Renal cortical epithelial cell (primary cell): ENCODE measurements at places on chromosomes 5 and 9. TPM values are rescaled to one million over a fixed set of nuclear protein-coding genes. Genes with fewer than 3 reads are reported as not detected.
A peak's percentile ranks its signal among the peaks of the same experiment; 100 is the strongest.

The MAMDC4 gene
- 0.87 and 6.8 TPM in 2 replicates for total RNA-seq

The SLC4A9 gene
- total RNA-seq, result not detected in 2 replicates

The HTR1A gene
- total RNA-seq, result 0.35 TPM in 1 of 2 replicates, not detected in the other

DNA sequence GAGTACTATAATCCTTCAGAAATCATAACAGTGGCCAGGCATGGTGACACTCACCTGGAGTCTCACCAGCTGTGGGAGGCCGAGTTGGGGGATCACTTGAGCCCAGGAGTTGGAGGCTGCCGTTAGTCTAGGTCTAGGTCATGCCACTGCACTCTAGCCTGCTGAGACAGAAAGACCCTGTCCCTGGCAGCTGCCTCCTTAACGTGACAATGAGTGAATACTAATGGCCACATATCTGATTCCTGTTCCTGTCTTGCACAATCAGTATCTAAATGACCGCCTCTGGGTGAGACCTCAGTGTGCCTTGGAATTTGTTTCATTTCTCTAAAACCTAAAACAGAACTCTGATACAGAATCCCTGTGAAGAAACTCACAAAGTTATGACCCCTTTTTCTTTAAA, 131.0 kb upstream of the DAB2 start:
- peak; percentile 31 for DNase-seq

The CTXN3 gene
- total RNA-seq, result not detected in 2 replicates

The JAKMIP2 gene
- not detected in 2 replicates for total RNA-seq

- DNase-seq, result no peak
Measured at GRCh38 chr9:133169102-133169501, 5.4 kb upstream of the GBGT1 start.

The TBC1D9B gene
- 41.8 and 81.0 TPM in 2 replicates for total RNA-seq

The CNTLN gene
- total RNA-seq, result 6.1 and 9.5 TPM in 2 replicates

DNA sequence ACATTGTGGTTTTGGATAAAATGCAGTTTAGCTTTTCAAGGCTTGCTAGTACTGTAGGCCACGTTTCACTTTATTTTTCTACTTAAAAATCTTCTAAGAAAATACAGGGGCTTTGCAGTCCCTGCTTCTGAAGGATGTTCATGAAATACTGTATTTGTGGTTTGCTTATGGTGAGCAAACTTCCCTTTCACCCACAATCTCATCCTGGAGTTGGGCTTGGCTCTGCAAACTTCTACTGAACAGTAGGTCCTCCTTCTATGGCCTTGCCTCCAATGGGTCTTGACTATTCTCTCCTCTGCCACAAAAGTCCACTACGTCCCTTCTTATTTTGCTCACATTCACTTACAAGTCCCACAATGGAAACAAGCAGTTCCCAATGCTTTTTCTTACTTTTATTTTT, 502.7 kb upstream of the KLF4 start:
- no peak for DNase-seq

The PCDHGA3 gene
- 0.17 and 1.0 TPM in 2 replicates for total RNA-seq

- no peak for DNase-seq
Measured at GRCh38 chr5:59351076-59351794, 542.3 kb downstream of the PDE4D start.

DNA sequence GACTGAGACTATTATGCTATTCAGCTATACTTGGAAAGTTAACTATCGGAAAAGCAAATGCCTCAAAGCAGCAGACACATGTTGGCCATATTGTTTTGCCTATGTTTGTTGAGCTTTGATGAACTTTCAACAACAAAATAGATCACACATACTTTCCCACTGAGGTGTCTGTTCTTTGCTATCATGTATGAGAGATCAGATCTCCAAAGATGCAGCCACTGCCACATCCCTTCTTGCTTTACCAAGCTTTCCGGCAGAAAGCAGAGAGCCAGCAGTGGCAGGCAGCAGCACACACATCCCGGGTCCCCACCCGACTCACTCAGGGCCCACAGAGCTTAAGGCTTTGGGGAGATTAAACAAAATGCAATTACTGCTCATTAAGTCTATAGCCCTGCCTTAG, 18.8 kb downstream of the ZBTB5 start:
- no peak for DNase-seq

GRCh38 chr9:90526386-90526785, 116.2 kb downstream of the DIRAS2 start:
- peak; percentile 40 for DNase-seq

The TMEFF1 gene
- total RNA-seq, result 3.5 and 4.3 TPM in 2 replicates

The SH3TC2 gene
- 6.4 and 13.9 TPM in 2 replicates for total RNA-seq

The NTRK2 gene
- 0.35 and 9.8 TPM in 2 replicates for total RNA-seq

The DOCK2 gene
- total RNA-seq, result 13.5 and 56.1 TPM in 2 replicates

DNA sequence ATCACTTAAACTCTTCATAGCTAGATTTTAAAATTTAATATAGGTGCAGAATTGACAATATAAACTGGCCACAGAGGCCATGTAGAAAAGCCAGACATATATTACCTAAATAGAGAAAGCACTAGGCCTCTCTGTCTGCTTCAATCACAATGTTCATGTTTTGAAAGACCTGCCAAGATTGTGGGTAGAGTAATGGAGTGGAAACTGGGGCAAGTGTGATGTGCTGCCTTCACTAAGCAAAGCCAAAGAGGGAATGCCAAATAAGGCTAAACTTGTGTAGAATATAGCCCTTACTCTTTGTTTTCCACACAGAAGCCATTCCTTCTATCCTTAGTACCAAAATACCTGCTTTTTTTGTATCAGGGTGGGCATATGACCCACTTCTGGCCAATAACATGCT, 15.1 kb upstream of the ISOC1 start:
- DNase-seq, result peak; percentile 68

GRCh38 chr9:84393266-84393950, 52.9 kb upstream of the SLC28A3 start:
- DNase-seq, result no peak

DNA sequence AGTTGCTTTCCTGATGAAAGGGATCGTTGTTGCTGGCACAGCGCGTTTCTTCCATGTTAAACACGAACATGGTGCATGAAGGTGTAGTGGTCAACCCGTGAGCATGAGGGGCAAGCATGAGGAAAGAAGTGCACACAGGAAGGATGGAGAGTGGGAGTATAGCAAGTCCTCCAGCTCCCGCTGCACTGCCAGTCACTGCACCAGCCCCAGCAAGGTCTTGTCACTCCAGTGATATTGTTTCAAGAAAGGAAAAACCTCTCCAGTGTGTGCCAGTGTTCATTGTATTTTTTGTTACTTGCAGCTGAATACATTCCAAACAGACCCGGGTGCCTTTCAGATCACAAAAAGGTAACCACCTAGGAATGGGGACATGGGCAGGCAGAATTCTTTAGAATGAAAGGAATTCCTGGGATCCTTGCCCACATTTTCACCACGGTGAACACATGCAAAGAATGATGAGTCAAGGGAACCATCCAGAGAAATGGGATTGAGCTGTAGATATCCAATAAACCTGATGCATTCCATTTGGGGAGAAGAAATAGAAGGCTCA, 186.3 kb downstream of the AOPEP start:
- DNase-seq, result peak; percentile 96

The TRIM7 gene
- total RNA-seq, result 2.8 and 12.7 TPM in 2 replicates

The MYO10 gene
- 32.1 and 79.5 TPM in 2 replicates for total RNA-seq

GRCh38 chr5:170783498-170784247, at the start of gene GABRP:
Gene GABRP (plus strand): TSS chr5:170783725. CDS start chr5:170788616, 4,891 bp downstream.
- DNase-seq, result no peak

The EIF4EBP3 gene
- total RNA-seq, result 0.17 and 0.80 TPM in 2 replicates

DNA sequence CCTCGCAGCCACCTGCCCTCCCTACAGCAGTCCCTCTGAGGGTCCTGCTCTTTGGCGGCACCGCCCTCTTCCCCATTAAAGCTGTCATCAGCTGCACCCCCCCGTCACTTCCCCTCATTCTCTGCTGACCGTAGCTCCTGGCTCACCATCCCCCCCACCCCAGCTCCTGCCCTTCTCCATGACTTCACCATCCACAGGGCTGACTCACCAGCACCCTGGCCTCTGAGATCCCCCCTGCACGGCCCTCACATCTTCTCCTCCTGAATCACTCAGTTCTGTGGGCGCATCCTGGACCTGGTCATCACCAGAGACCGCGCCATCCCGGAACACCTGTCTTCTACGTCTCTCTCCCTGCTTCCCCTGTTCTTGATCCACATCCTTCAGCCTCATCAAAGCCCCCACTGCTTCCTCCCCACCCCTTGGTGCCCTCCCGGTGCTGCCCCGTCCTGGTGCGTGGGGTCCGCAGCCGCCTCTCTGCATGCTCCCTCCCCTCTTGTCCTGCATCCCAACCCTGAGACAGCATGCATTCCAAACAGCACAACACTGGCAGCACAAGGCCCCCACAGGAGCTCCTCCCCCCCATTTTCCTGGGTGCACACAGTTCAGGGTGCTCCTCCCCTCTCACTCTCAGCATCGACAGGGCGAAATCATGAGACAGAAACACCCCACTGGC, 12.9 kb downstream of the FLT4 start:
- no peak for DNase-seq

- no peak for DNase-seq
Measured at GRCh38 chr5:111857623-111858022, 100.6 kb upstream of the NREP start.

The CCNJL gene
- 4.2 and 5.3 TPM in 2 replicates for total RNA-seq

DNA sequence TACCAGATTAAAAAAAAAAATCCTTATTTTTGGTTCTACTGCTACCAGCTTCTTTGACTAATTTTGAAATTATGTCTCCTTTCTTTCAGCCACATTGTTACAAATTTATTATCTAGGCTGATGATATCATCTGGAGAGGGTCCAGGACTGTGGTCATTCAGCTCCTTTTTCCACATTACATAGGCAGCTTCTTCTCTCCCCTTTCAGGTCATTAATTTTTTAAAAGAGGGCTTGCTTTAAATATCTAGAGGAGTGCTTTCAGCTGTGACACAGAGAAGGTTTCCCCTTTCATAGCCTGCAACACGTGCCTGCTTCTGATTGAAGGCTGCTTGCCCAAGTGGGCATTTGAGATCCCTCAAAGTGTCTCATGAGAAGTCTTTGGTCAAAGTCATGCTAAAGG, 155.7 kb upstream of the PAPPA start:
- peak; percentile 77 for DNase-seq

The NRARP gene
- 0.55 and 1.0 TPM in 2 replicates for total RNA-seq

- DNase-seq, result peak; percentile 57
Measured at GRCh38 chr5:144549580-144549979, 378.9 kb downstream of the KCTD16 start.

DNA sequence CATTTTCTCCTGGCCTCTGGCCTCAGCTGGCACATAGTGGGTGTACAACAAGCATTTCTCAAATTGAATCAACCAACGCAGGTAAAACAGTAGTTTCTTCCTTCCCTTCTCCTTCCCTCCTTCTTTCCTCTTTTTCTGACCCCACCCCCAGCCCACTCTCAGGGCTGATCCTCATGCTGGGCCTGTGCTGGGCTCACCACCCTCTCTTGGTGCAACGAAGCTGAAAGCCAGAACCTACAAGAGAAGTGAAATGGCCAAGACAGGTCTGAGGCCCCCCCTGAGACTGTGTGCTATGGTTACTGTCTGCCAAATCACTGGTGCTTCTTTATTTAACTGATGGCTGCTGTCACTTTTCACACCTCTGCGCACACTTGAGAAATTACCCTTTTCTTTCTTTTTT, 53.0 kb upstream of the BOD1 start:
- DNase-seq, result no peak

DNA sequence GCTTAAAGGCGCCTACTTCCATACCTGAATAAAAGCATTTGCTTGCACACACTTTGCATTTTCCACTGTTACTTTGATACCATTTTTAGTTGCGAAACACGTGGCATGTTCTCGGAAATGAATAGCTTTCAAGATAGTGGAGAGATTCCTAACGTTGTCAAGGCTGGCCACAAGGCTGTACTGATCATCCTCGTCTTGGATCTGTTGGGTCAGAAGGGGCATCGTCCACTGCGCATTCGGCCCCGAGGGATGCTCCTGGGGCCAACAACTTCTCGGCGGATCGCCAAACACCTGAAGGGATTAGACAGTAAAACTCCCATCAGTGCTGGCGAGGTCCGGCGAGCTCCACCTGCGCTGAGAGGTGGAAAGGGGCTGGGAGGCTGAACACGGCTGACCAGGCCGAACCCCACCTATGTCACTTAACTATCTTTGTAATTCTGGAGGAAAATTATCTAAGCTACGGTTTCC, 599 bp downstream of the RAD1 start:
- DNase-seq, result no peak

DNA sequence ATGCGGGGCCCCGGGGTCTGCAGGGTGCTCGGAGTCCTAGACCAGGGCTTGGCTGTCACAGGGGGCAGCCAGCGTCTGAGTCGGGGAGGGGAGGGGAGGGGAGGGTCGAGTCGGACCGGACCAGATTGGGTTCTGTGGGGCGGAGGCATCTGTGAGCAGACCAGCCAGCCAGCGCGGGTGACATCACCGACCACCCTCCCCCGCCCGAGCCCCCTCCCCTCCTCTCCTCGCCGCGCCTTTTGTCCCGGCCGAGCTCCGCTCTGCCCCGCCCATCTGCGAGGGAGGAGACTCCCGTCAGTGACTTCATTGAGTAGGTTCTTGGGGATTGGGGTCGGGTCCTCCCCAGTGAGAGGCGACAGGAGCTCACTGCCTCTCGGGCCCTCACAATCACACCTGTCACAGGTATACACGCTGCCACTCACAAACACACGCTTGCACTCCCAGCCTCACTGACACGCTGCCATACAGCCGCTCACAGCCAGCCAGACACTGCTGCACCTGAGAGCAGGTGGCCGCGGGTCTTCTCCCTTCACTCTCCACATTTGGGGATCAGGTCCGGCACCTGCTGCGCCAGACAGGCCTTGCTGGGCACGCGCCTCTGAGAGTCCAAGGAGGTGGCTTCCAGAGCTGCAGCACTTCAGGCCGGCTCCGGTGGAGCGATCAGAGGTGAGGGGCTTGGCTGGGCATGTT, 546 bp downstream of the DNAJB5 start:
- no peak for DNase-seq

- DNase-seq, result peak; percentile 80
Measured at GRCh38 chr5:180026320-180026719, 45.2 kb downstream of the RNF130 start.

- peak; percentile 23 for DNase-seq
Measured at GRCh38 chr5:50655810-50656205, 10.6 kb upstream of the PARP8 start.

GRCh38 chr5:142106061-142106460, 2.5 kb upstream of the NDFIP1 start:
- no peak for DNase-seq

DNA sequence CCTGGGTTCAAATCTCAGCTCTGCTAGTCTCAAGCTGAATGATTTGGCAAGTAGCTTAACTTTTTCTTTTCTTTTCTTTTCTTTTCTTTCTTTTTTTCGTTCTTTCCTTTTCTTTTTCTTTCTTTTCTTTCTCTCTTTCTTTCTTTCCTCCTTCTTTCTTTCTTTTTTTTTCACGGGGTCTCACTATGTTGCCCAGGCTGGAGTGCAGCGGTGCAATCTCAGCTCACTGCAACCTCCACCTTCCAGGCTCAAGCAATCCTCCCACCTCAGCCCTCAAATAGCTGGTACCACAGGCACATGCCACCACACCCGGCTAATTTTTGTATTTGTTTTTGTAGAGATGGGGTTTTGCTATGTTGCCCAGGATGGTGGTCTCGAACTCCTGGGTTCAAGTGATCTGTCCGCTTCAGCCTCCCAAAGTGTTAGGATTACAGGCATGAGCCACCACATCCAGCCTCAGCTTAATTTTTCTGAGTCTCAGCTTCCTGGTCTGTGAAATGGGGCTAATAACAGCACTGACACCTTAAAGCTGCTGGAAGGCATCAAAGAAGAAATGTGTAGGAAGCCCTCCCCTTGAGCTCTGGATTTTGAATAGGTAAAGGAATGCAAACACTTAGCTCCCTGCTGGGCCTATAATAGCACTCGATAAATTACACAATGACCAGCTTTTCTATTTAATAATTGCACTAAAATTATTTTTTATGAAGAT, 17.5 kb upstream of the PPARGC1B start:
- no peak for DNase-seq
